C1 segment of cervical spinal cord (tissue), 14 donors: ENCODE measurements at places on chromosomes 16 and 17.

DNA sequence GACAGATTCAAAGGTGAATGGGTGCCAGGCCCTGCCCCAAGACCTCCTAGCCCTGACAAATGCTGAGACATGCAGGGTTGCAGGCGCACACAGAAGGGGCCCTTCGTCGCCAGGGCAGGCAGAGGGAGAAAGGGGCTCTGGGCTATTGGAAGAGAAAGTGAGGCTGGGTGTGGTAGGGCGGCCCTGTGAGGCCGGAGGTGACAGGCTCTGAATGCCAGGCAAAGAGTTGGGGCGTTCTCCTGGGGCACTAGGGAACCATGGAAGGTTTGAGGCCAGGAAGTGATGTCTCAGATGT lies 26.4 kb upstream of the NXPH3 start:
- no peak for DNase-seq

DNA sequence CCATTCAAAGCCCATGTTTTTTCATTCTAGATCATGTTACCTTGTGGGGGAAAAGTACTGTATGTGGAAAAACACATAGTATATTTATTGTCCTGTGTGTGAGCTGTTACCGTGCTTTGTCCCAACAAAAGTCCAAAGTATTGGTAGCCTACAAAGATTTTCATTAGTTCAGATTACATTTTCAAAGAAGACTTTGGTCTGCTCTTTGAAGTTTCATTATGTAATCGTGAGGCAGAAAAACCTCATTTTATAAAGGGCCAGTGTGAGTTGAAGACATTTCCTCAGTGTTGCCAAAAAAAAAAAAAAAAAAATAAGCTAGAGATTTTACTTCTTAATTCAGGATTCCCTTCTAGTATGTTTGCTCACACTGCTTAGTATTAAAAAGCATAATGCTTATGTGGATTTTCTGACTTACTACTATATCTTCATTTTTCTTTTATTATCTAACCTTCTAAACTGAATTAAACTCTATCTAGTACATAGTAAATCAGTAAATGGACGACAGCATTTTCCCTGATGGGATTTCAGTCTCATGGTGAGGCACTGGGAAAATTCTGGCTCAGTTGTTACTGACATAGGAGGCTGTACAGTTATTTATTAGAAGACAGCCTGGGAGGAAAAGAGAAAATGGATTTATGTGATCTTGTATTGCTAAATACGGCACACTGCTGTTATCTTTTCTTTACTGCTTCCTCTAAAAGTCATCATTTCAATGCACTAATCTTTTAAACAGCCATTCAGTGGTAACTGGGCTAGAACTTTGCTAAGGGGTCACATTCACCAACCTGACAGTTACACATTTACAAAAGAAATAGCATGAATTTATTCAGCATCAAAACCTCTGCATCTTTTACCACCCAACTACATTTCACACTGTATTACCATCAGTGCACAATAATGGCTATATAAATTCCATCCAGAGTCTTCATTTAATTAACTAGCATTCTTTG lies 100.6 kb downstream of the STXBP4 start:
- DNase-seq: no peak

- no peak for DNase-seq
These were observed 27.9 kb downstream of the SMPD3 start for GRCh38 chr16:68420366-68420942.

- no peak for DNase-seq
These were observed 59.1 kb downstream of the PRMT7 start for GRCh38 chr16:68369697-68370580.

DNA sequence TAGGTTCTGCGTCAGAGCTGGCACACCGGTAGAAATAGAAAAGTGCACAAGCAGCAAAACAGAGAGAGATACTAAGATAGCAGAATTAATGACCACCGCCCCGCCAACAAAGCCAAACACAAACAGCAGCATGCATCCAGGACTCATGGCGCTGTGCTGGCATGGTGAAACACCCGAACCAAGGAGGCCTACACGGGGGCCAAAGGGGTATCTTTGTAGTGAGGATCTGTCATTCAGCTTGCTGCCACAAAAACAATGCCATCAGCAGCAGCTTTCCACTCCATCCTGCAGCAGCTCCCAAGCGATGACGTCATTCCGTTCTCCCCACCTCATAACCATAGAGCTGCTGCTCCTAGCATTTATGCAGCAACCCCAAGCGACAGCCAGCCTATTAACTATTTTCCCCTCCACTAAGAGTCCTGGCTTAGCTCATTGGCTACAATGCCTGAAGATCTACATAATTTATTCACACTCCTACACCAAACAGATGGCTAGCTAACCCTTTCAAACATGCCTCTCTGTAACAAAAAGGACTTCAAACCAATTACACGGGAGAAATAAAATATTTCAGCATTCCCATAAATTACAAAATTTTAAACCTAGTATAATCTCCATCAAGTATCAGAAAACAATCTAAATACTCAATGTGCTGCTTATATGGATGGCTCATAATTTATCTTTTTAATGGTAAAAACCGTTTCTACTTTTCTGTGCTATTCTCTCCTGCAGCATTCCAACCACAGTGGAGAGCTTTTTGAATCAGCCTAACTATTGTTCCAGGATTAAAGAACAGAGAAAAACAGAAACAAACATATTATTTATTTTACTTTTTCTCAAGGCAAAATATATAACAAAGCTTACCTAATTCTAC lies 73.9 kb downstream of the SPAG9 start:
- peak; percentile 55 for DNase-seq

- no peak for DNase-seq
These were observed at the start of gene KRTAP4-16 for GRCh38 chr17:41101586-41102259. KRTAP4-16 (minus strand) TSS chr17:41102209; CDS start chr17:41102209, 0 bp downstream.

- DNase-seq: no peak
These were observed 9.7 kb downstream of the RHBDL3 start for GRCh38 chr17:32275060-32276042.

- DNase-seq: no peak
These were observed 104.5 kb downstream of the MAP2K6 start for GRCh38 chr17:69518951-69519350.

DNA sequence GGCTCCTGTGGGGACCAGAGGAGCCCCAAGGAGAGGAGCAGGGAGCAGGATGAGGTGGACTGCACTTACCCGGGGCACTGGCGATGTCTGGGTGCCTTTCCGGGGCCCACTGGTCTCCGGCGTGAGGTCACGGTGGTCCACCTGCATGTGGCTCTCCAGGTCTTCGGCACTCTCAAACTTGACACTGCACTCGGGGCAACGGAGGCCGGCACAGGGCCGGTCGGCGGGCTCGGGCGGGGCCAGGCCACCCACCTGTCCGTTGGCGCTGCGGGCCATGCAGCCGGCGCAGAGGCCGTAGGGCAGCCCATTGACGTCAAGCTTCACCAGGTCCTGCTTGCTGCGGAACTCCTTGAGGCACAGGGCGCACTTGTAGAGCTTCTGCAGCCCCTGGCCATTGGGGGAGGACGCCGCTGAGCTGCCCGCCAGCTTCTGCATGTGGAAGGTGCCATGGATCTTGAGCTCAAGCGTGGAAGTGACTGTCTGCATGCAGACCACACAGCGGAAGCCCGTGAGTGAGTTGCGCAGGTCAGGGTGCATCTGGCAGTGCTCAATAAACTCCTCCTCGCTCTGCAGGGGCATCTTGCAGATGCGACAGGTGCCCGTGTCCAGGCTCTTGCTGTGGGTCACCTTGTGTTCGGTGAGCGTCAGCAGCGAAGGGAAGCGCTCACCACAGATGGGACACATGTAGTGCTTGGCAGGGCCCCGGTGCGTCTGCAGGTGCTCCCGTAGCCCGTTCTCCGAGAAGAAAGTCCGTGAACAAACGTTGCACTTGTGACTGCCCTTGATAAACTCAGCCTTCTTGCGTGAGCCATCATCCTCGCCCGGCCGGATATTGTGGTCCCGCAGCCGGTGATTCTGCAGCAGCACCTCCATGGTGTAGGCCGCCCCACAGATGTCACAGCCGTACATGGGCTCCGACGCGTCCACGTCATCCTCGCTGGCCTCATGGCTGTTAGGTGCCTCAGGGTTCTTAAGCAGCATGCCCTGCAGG lies 220.0 kb downstream of the ZNF423 start:
- DNase-seq: no peak

DNA sequence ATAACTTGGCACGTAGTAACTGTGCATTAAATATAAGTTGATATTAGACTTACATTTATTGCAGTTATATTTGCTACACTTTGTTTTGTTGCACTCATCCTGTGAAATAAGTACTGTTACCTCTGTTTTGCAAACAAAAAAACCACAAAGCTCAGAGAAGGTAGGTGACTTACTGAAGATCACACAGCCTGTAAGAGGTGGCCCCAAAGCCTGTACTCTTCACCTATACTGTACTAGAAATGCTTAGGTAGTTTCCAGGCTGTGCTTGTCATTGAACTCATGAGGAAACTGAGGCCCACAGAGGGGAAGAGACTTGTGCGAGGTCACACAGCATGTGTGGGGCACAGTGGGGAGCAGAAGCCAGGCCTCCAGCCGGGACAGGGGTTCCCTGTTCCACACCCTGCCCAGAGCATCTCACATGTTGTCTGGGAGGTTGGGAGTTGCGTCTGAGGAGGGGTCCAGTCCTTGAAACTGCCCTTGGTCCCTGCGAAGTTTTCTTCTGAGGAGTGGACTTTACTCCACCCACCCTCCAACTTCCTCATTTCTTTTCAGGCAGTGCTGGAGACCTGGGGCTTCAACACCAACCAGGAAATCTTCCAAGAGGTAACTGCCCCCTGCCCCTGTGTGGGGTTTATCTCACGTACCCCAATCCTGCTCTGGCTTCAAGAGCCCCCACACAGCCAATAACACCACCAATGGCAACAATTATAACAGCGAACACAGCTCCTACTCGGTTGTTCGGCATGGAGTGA lies 13.0 kb downstream of the CETP start:
- no peak for DNase-seq

DNA sequence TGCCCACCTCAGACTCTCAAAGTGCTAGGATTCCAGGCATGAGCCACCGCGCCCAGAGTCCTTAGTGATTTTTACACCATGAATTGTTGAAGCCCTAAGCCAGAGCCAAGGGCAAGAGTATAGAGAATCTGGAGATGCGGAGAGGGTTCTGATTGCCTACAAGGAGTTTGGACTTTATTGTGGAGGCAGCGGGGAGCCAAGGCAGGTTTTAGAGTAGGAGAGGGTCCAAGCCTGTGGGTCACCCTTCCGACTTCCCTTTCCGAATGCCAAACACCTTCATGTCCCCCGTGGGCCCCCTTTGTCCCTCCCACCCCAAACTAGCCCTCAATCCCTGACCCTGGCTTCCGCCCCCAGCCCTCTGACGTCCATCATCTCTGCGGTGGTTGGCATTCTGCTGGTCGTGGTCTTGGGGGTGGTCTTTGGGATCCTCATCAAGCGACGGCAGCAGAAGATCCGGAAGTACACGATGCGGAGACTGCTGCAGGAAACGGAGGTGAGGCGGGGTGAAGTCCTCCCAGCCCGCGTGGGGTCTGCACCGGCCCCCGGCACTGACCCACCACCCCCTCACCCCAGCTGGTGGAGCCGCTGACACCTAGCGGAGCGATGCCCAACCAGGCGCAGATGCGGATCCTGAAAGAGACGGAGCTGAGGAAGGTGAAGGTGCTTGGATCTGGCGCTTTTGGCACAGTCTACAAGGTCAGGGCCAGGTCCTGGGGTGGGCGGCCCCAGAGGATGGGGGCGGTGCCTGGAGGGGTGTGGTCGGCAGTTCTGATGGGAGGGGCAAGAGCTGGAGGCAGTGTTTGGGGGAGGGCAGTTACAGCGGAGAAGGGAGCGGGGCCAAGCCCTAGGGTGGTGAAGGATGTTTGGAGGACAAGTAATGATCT lies 7.1 kb downstream of the MIEN1 start:
- no peak for DNase-seq

GRCh38 chr16:12021578-12022253 lies 45.2 kb downstream of the SNX29 start:
- no peak for DNase-seq

DNA sequence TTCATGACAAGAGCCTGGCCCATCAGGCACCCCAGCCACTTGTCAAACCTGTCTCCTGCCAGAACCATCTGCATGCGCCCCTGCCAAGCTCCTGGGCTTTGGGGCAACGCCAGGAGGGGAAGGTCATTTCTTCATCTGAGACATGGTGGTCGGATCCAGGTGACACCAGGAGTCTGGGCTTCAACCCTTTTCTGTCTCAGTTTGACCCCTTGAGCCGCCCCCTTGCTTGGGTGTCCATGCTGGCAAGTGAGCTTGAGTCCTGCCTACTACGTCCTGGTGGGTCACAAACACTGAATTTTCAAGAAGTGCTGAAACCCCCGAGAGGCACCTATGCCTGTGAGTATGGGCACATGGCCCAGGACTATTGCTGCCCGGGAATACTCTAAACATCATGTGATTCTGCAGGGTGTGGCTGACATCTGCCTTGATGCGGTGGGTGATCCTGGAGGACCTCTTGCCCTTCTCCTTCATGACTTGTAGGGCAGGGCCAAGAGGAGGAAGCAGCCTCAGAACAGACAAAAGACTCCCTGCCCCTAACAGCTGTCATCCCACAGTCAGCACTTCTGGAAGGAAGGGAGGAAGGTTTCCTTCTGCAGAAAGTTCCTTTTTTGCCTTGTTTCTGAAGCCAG lies 43.4 kb downstream of the TNFRSF13B start:
- DNase-seq: no peak

DNA sequence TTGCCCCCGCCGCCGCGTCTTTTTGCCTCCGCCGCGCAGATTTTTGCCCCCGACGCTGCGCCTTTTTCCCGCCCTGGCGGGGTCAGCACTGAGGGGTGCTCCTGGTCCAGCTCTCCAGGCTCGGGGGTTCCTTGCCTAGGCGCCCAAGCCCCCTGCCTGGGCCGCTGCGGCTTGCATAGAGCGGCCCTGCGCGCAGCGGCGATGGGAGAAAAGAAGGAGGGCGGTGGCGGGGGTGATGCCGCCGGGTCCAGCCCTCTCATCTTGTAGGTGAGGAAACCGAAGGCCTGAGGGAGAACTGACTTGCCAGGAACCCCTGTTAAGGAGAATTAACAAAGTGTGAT lies 330.8 kb upstream of the WSB1 start:
- no peak for DNase-seq

- no peak for DNase-seq
These were observed 42.1 kb downstream of the AIPL1 start for GRCh38 chr17:6392609-6393350.

- no peak for DNase-seq
These were observed 80.2 kb downstream of the ZDHHC7 start for GRCh38 chr16:84931107-84931494.

GRCh38 chr16:64150193-64150592 lies 971.7 kb downstream of the CDH11 start:
- no peak for DNase-seq

DNA sequence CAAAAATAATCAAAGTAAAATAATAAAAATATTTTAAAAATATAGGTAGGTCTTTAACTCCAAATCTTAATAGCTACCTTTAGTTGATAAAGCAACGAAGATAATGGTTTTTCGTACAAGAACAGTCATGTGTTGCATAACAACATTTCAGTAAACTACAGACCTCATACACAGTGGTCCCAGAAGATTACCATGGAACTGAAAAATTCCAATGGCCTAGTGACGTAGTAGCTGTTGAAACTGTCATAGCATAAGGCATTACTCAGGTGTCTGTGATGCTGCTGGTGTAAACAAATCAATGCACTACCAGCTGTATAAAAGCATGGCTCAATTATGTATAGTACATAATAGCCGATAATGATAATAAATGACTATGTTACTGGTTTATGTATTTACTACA lies 43.9 kb downstream of the CREBBP start:
- DNase-seq: no peak
